CD4-positive, alpha-beta T cell treated with Interleukin-15 for 4 hours (primary cell): ENCODE measurements at places on chromosomes 2 and 18.

DNA sequence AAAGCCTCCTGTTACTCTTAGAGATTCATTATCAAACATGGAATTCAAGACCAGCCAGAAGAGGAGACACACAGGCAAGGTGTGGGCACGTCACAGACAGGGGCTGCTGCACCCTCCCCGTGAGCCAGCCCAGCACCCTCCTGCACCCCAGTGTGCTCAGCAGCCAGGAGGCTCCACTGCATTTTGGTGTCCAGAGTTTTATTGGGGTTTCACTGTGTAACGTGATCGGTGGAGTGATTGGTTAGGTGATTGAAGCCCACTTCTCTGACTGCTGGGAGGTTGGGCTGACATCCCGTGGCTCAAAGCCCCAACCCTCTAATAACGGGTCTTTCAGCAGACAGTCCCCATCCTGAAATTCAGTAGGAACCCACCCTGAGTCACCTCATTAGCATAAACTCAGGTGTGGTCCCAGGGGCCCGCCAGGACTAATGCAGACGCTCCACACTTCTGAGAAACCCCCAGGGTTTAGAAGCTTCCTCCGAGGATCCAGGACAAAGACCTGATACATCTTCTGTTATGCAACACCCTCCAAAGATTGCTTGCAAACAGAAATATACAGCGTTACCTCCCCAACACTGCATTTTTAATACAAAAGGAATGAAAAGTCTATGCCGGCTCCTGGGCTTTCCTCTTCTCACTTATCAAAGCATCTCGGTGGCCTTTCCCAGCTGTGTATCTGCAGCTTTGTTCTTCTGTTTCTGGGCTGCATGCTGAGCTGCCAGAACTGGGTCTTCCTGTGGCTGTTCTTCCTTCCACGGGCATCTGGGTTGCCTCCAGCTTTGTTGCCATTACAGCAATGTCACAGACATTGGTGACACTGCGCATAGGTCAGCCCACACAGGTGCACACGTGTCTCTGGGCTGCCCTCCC, 43.7 kb upstream of the SNED1 start:
- no peak for DNase-seq

DNA sequence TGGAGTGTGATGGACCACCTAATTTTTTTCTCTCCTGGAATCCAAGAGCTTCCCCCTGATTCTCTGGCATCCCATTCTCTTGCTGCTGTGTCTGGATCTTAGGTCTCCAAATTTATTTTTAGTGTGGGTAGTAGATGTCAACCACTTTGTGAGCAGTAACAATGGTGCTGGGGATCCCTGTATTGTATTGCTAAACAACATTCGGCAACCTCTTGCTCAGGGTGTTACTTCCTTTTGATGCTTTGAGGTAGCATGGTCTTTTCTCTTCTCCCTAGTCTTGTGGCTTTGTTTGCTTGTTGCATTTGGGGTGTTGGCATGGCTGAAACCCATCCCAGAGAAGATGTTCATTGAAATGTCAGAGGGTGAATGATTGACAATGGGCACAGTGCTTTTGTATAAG, 737.4 kb downstream of the BCL11A start:
- no peak for DNase-seq

- DNase-seq, result no peak
Measured at GRCh38 chr18:62939926-62940325, 224.6 kb downstream of the PHLPP1 start.

DNA sequence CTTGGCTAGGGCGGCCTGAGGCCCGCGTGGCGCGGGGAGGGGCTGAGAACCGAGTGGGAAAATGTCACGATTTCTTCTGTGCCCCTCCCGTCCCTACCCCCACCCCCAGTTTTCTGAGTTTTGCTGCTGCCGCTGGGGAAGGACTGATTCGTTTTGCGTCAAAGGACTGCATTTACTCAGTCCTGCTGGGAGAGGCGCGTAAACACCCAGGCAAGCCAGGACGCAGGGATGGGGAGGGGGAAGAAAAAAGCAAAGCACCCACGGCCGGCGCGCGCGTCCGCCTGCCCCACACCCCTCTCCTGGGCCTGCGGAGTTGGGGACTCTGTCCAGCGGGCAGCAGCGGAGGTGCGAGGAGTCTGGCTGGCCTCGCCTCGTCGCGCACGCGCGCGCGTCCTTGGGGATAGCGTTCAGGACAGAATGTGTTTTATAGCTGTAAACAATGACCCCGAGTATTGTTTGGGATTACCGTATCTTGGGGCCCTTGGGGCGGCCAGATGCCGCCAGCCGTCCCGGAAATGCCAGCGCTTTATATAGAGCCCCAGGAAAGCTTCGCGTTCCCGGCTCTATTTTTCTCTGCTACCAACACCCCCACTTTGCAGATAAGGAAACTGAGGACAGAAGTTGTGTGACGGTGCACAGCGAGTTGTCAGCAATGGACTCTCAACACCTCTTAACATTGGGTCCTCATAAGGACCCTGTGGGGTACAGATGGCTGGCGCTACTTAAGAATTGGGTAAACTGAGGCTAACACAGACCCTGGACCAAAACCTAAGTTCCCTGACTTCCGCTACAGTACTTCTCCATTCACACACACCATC, 1.7 kb upstream of the FOSL2 start:
- DNase-seq, result no peak

DNA sequence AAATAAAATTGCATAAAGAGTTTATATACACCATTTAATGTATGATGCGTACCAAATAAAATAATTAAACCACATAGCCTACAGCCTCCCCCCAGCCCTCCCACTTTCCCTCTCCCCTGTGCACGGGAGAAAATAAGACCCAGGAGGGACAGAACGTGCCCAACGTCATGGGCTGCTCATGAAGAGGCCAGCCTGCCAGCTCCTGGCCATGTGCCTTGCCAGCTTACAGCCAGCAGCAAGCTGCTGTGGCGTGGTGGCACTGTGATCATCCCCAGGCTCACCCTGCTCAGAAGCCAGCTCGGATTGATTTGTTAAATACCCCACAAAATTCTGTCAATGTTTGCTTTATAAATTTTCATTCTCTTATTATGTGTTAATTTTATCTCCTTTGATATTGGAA, 7.6 kb downstream of the GPR148 start:
- no peak for DNase-seq

DNA sequence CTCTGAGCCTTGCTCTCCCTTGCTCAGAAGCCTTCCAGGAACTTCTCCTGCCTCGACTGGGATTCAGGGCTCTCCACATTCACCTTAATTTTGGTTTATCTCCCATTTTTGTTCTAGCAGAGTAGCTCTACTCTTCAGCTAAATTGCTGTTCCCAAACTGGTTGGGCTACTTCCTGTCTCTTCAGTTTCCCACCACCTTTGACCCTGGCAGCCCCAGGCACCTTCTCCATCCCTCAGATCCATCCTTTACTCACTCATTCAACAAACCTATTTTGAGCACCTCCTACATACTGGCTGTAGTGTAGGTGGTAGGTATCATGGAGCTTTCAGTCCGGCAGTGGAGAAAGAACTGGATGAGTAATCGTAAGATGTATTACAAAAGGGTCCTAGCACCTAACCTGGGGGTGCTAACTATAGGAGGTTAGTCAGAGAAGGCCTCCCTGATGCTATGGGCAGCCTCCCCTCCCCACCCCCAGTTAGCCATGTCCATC, 26.3 kb downstream of the MERTK start:
- DNase-seq, result no peak

DNA sequence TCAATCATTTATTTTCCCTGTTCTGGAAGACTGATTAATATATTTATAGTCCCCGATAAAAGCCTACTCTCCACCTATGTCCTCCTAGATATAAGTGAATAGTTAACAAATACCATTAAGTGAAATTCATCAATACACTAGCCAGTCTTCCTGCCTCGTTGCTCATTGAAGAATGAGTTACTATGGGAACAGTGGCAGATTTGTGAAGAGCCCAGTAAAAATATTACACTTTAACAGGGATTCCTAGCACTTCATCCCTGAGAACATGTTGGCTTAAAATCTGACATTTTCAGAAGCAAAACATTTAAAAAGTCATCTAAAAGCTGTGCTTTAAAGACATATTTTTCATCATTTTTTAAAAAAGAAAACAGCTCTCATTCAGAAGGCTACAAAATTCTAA, 848.7 kb upstream of the NXPH2 start:
- no peak for DNase-seq

- no peak for DNase-seq
Measured at GRCh38 chr18:69936191-69936558, 11.5 kb downstream of the CD226 start.

DNA sequence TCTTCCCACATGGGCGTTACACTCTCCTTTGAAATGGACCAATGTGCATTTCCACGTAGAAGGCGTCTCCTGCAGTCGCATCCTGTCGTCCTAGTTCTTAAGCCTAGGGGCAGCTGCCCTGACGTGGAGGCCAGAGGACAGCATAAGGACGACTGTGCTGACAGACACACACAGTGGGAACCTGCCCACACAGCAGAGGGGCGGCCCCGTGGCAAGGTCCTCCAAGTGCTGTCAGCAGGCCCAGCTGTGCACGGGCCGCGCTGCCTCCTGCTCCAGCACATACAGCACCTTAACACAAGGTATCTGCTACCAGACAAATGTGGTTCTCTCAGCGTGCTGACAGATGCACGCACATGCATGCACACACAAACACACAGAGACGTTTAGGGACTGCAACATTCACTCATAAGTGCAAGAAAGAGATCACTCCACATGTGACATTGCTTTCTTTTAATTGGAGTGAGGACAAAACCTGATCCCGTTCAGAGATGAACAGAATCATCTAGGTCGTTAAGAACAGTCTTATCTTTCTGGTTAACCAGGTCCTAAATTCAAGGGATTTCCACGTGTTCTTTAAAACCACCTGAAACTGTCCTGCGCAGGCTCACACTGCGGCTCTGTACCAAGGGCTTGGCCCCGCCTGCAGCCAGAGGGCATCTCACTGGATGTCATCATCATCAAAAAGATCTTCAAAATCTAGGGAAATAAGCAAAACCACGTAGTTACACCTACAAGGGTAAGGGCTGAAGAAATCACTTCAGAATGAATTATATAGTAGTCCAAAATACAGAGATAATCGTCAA, 5.5 kb downstream of the COPS9 start:
- no peak for DNase-seq
